ENCODE measurements at places on chromosomes 3 and 15.

- DNase-seq, result no peak
These were observed 118.7 kb downstream of the THRB start for GRCh38 chr3:24375947-24376384.

GRCh38 chr3:11825301-11825700, 21.4 kb downstream of the TAMM41 start:
- no peak for DNase-seq

DNA sequence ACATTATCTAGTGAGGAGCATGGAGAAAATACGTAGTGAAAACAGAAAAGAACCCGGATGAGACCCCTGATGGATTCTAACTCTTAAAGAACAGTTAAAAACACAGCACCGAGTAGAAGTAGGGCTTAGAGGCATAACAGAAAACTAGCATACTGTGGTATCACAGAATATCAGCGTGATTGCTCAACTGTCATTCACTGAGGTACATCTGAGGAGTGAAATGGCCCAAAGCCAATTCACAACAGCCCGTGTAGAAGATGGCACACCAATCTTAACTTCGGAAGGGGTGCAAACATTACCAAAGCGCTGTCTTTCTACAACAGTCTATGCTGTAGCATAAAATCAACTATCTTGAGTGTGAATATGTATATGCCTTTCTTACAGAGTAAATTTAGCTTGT, 1.8 kb downstream of the CLASP2 start:
- DNase-seq, result no peak

DNA sequence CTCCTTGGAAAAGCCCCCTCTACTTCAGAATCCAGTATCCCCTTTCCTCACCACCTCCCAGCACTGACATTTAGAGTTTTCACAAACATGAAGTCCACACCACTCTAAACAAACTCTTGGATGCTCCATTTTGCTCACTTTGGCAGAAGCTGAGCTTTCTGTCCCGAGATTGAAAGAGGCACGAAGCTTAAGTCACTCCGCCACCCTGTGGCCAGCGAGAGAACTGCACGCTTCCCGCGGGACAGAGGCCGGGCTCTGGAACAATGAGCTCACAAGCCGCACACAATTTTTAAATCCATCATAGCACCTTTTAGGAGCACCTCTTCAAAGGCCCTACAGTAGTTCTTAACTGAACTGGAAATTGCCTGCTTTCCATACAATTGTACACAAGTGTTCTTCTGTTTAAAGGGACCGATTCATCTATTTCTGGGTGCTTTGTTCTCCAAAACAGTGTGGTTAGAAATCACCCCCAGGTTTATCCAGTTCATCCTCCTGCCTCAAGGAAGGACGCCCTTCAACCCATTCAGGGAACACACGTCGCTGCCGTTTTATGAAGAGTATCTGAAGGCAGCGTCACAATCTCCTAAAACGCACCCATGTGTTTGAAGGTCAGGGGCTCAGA, 226.1 kb downstream of the VPS13C start:
- DNase-seq, result peak; percentile 1
